ENCODE measurements at places on chromosomes 6 and 20.

DNA sequence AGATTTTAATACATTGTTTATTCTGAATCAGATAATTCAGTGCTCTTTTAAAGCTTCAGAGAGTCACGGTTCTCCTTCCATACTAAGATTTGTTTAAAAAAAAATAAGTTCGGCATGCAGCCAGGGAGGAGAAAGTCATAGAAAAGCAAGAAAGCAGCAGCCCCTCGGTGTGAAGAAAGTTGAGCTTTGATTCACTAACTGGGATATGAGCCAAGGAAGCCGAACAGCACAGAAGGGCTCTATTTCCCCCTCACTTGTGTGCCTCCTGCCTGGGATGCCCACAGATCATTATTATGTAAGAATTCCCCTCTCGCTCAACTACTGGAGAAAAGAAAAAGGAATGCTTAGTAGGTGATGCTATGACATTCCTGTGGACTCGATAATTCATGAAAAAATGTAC is 69.3 kb upstream of the SYNJ2 start:
- DNase-seq: peak; percentile 30

- no peak for DNase-seq
Observed at GRCh38 chr6:85348643-85349042, 101.2 kb upstream of the NT5E start.

DNA sequence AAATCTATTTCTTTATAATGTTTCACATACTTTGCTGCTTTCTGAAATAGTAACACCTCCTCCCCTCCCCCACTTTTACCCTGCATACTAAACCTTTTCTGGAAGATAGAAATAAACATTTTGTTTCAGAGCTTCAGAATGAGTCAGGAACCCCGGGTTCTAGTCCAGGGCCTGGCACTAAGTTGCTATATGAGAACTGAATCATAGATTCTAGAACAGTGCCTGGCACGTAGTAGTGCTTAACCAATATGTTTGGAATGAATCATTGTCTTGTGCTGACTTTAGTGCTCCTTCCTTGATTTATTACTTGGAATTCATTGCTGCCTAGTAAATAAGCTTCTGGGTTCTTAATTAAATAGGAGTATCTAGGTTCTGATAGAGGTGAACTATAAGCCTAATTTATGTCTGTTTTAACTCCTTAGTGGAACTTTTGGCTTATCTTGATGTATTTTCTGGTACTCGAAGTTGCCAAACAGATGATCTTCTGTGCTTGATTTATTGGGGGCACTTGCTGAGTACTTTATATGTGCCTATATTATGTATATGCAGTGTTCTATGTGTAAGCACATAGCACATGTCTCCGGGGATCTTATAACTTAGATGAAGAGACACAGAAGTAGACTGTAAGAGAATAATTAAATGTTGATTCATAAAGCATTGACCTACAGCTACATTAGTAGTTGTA is 18.6 kb downstream of the TAB2 start:
- DNase-seq: no peak

DNA sequence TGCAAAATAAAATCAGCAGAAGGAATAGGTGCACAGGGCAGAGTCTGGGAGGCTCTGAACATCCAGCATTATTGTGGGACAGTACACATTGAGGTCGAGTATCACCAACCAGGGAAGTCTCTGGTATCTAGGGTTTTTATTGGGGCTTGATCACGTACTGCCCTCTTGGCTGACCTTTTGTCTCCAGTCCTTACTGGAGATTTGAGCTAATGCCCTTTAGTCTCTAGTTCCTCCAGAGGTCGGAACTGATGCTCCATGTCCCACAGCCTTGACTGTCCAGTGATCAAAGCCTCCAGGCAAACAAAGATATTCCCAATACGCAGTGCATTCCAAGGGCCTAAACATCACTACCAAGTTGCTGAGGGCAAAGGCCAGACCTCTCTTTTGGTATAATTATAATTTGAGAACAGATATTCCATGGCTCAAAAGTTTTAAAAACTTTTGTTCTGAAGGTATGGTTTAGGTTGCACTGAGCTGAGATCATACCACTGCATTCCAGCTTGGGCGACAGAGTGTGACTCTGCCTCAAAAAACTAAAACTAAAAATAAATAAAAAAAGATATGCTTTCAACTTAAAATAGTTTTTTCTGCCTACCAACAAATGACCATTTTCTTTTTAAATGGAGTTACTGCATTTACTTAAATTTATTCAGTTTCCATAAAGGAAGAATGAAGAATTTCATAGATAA is 56.9 kb upstream of the DYNLRB1 start:
- no peak for DNase-seq

DNA sequence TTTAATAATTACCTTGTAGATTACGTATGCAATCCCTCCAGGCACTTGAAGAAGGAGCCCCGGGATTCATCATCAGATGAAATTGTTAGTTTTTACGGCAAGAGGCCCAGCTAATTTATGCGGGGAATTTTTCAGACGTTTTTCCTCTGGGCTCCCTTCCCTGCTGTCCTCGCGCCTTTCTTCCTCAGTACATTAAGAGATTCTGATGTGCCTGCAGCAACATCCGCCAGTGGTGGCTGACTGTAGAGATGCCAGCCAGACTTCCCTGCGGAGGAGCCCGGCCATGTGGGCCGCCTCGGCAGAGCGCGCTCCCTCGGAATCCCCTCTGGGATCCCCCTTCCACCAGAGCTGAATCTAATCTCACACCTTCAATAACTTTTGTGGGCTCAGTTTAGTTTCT is 46.4 kb upstream of the POU3F2 start:
- DNase-seq: no peak

- DNase-seq: no peak
Observed at GRCh38 chr20:10002866-10003265, 31.9 kb upstream of the ANKEF1 start.

DNA sequence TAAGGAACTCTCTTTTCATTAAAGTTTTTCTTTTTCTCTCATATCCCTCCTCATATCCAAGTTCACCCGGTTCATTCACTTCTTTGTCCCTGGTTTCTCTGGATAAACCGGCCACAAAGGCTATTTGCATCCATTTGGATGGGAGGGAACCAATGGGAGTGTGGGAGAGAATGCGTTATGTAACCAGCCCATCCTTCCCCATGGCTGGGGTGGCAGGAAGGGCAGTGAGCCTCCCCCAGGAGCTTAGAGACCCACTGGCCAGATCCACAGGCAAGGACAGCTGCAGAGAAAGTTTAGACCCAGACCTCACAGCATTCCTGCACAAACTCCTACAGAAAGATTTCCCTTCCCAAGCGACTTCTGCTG is 10.7 kb downstream of the CASS4 start:
- no peak for DNase-seq

GRCh38 chr6:135210632-135211305 is 29.7 kb downstream of the MYB start:
- DNase-seq: no peak

DNA sequence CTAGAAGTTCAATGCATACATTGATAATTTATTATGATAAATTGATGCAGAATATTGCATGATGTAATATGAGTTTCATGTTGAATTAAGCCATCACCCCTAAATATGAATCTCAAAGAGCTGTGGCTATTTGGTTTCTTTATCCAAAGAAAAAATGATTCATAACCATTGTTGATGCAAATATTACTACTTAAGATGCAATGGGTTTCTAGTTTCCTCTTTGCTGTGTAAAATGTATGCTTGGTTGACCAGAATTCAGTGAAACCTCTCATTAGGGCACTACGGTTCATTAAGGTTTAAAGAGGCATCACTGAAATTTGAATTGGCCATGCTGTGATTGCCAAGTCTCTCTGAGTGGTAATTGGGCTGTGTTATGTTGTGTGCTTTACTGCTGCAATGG is 492.5 kb upstream of the FLRT3 start:
- no peak for DNase-seq

DNA sequence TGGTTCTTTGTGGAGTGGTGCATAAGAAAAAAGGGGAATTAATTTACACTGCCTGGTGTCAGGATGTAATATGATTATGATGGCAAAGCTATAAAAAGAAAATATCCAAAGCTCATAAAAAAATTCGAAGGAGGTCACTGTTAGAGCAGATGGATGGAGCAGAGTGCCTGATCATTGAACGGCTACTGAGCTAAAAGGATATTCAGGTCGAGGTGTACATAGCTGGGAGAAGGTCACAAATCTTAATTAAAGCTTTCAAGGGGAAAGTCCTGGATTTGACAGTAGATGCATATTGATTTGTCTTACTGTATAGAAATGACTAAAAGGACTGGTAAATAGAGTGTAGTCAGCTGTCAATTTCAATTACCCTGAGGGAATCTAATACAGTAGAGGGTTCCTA is 84.4 kb downstream of the PKIB start:
- no peak for DNase-seq

DNA sequence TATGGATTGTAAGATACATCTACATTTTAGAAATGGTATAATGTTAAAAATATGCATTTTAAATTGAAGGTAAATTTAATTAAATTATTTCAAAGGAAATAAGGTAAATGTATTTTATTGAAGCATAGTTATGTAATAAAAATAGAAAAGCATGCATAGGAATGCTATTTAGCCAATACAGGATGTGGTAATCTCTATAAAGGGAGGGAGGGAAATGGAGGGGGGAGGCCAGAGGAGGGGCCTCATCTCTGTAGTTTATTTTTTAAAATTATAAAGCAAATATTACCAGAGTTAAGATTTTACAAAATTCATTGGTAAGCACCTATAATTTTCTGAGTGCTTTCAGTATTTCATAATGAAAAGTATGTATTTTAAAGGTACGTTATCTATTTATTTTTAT is 27.2 kb downstream of the SLC16A10 start:
- DNase-seq: no peak

GRCh38 chr6:27553123-27553904 is 80.4 kb upstream of the ZNF184 start:
- no peak for DNase-seq

DNA sequence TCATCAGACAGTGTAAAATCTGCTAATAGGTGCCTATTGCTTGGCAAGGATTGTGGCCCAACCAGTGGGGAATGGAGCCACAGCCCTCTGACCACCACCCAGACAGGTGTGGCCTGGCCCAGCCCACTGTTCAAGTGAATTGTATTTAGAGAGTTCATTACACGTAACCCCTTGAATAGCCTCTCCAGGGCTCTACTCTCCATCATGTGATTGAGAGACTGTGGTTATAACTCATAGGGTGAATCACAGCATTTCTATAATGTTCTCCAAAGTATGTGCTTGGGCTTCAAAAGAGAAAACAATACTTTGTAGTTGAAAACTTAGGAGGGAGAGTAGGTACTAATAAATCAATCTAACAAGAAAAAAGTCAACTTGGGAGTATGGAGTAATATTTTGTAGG is 38.4 kb downstream of the ALDH8A1 start:
- no peak for DNase-seq

- no peak for DNase-seq
Observed at GRCh38 chr6:95240514-95240913, 336.8 kb upstream of the MANEA start.

GRCh38 chr6:117558818-117559217 is 43.5 kb downstream of the GOPC start:
- no peak for DNase-seq

DNA sequence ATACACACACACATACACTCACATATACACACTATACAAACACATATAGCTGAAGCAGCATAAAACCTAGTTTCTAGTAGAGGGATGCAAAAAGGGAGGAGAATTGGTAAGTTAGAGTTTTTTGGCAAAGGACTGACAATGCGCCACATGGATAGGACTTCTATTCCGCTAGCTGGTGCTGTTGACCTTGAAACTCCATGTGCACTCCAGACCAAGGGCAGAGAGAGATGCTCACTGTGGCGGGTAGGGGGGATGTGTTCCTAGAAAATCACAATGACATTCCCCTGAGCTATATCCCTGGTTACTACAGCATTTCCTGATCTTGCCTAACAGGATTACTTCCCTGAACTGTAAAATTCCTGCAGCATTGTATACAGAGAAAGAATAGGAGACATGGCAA is 19.2 kb downstream of the MICA start:
- no peak for DNase-seq

GRCh38 chr6:10617008-10617696 is 77.3 kb downstream of the C6orf52 start:
- peak; percentile 40 for DNase-seq

DNA sequence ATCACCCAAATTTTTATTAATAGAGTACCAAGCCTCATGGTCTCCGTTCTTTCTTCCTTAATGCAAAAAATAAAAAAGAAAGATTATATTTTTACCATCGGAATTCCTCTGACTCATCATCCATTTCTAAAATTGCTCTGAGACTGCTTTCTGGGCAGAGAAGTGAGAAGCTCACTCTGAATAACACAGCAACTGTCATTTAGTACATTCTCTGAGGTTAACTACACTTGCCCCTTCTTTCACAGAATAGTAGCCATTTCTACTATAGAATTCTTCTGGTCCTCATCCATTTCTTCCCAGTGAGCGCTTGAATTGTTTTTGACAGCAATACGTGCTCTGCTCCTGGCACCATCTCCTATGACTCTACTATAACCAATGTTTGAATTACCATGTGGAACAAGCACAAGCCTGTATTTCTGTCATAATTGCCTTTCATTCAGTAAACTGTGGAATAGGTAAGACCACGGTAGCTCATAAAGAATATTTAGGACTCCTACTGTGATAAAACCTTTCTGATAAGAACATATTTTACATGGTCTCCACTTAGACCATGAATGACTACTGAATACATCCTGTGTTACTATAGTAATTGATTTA is 435.5 kb upstream of the NRSN1 start:
- no peak for DNase-seq

DNA sequence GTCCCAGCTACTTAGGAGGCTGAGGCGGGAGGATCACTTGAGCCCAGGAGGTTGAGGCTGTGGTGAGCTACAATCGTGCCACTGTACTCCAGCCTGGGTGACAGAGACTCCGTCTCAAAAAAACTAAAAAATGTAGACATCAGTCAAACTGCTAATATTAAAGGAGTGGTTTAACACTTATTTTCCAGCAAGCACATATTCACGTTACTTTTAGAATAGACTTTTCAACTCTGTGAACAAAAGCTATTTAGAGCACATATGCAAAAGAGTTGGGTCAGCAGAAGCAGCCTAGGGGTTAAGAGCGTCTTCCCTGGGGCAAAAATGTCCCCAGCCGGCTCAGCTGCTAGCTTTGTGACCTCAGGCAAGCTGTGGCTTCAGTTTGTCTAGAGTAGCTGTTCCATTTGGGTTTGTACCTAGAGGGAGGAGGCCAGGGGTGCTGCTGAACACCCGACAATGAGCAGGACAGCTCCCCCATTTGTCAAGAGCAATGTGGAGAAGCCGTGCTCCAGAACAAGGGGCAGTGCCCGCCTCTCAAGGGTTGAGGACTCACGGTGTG is 62.5 kb upstream of the PTGIS start:
- DNase-seq: no peak

DNA sequence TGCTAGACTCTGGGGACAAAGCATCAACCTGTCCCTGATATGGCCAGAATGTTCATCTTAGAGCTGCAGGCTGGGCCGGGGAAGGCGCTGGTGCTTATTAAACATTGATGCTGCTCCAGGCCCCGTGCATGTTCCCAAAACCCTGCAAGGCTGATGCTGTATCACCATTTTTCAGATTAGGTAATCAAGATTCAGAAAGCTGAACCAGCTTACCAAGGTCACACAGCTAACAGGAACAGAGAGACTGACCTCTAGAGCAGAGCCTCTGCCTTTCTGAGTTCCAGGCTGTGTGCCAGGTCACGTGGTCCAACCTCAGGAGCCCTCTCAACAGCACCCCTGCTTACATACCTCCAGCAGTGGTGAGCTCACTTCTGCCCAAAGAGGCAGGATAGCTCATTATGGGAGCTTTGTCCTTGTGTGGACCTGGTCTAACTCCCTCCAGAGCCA is 16.1 kb upstream of the VSTM2L start:
- DNase-seq: no peak

GRCh38 chr20:5001174-5002076 is at the start of gene SLC23A2:
SLC23A2 (minus strand) TSS chr20:5001510; CDS start chr20:4932562, 68,948 bp downstream.
- peak; percentile 51 for DNase-seq

- DNase-seq: no peak
Observed at GRCh38 chr6:111201764-111202163, 114.5 kb downstream of the SLC16A10 start.

Measured in left lung (tissue), 14 donors.